ENCODE measurements at places on chromosomes 7 and 10. TPM values are rescaled to one million over a fixed set of nuclear protein-coding genes. Genes with fewer than 3 reads are reported as not detected.

Gene SPDYE9
- total RNA-seq: not detected

Gene LIPK
- not detected for total RNA-seq

Gene RASA4B
- total RNA-seq: 7.7 TPM

Gene SPDYE8
- total RNA-seq: not detected

Gene TBL2
- 150 TPM for total RNA-seq

Gene TNS3
- total RNA-seq: 74.0 TPM

Gene PAPSS2
- 160 TPM for total RNA-seq

Gene NEUROD6
- not detected for total RNA-seq

Gene GDF2
- total RNA-seq: not detected

Gene CARD11
- not detected for total RNA-seq

Gene SLC26A5
- not detected for total RNA-seq

Gene ATOH7
- not detected for total RNA-seq

Gene NPS
- not detected for total RNA-seq

Gene PNLIPRP1
- not detected for total RNA-seq

Gene PIP
- total RNA-seq: not detected

Gene HK1
- 315 TPM for total RNA-seq

Gene SSC4D
- total RNA-seq: 0.65 TPM

Gene FBXL13
- total RNA-seq: 2.0 TPM
